ENCODE measurements at places on chromosomes 1 and 21.

DNA sequence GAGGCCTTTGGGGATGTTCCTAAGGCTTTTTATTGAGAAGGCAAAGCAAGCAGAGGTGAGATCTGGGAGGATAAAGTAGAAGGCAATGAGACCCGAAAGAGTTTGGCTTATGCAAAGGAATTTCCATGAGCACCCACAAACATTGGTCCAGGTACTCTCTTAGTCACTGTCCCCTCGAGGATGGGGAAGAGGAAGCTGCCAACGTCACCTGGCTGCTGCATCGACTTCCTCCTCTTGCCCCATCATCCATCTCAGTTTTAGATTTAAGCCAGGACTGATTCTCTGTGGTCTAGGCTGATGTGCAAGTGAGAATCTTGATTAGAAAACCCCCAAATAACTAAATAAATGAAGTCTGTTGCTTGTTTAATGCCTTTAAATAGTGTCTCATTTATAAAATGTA lies 28.7 kb downstream of the RUNX1 start:
- DNase-seq, result no peak

DNA sequence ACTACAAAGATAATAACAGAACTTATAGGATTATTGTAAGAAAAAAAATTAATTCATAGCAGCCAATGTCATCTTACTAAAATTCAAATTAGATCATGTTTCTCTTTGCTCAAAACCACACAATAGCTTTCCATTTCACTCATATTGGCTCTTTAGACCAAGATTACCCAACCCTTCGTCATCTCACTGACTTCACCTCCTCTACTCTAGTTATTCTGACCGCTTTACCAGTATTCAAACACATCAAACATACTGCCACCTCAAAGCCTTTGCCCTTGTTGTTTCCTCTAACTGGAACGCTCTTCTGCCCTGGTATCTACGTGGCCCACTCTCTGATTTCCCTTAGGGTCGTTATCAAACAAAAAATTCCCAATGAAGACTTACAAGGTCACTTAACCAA lies 1.7 kb downstream of the ANGPTL3 start:
- DNase-seq, result no peak

- DNase-seq, result no peak
These were observed 59.5 kb downstream of the KCNN3 start for GRCh38 chr1:154810571-154810970.

DNA sequence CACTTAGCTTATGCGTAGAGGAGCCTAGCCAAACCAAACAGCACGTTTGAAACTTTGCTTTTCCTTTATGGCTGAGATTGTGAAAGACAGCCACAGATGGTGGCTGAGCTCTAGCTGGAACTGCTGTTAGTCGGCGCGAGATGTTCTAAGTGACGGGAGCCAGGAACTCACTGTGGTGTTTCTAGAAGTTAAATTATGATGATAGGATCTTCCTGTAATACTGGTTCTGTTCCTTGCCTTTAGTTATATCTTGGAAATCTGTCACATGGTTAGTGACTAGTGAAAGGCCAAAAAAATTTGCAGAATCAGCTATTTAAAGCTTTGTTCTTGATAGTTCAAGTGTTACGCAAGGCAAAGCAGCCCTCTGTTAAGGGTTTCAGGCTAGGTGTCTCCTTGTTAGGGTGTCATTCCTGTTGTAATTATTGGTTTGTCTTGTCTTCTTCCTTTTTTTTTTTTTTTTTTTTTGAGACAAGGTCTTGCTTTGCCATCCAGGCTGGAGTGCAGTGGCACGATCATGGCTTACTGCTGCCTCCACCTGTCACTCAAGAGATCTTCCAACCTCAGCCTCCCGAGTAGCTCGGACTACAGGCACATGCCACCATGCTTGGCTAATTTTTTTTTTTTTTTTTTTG lies 22.6 kb downstream of the AK4 start:
- no peak for DNase-seq

DNA sequence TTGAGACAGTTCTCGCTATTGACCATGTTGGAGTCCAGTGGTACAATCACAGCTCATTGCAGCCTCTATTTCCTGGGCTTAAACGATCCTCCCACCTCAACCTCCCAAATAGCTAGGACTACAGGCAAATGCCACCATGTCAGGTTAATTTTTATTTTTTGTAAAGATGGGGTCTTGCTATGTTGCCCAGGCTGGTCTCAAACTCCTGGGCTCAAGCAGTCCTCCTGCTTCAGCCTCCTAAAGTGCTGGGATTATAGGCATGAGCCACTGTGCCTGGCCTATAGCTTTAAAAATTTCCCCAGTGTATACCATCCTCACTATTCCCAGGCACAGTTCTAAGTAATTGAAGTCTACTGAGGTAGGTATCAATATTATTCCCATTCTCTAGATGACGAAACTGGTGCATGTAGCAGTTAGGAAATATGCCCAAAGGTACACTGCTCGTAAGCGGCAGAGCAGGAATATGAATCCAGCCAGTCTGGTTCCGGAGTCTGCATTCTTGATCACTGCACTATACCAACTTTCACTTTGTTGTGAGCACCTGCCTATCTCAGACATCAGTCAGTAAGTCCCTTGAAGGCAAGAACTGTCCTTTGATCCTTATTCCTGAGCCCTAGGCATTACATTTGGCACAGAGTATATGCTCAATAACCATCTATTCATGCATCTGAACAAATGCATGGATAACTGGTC lies 11.5 kb upstream of the SRP9 start:
- DNase-seq, result no peak

DNA sequence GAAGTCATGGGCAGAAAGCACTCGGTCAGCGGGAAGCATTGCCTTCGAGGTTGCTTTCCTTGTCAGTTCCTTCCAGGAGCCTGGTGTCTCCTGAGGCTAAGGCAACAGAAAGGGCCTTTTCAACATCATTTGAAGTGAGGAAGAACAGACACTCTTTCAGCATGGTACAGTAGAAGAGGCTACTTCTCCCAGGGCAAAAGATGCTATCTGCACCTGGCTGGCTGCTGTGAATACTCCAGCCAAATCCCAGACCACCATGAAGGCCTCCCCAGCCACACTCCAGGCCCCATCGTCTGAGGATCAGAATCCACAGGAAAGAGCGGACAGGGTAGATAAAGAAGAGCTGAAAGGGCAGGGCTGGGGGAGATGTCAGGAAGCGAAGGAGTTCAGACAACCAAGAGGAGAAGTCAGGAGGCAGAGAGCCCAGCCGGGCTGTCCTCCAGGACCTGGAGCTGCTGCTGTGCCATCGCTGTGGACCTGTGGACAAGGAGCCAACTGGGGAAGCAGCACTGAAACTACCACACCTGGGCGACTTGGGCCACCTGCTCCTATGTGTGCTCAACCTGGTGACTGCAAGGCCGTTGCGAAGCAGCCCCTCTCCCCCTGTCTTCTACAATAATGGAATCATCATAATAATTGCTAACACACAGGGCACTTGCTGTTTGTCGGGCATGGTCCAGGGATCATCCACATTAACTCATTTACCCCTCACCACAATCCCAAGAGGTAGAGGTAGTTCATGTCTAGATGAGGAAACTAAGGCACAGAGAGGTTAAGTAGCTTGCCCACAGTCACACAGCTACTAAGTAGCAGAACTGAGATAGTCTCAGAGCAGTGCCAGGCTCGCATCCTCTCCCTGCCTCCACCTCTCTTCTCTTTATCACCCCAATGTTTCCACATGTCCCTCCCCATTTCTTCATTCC lies 88.0 kb upstream of the ZBTB40 start:
- DNase-seq, result no peak

DNA sequence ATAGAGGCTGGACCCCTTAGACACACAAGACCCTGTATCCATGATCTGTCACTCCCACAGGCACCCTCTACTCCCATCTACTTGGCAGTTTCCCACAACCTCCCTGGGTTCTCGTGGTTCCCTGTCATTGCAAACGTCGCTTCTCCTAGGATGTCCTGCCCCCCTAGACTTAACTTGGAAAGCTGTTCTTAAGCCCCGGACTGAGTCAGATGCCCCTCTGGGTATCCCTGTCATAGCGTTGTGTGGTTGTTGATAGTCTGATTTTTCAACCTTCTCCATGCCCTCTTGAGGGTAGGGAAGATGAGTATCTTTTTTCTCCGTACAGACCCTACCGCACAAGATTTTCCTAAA lies 11.8 kb downstream of the RCC1 start:
- no peak for DNase-seq

DNA sequence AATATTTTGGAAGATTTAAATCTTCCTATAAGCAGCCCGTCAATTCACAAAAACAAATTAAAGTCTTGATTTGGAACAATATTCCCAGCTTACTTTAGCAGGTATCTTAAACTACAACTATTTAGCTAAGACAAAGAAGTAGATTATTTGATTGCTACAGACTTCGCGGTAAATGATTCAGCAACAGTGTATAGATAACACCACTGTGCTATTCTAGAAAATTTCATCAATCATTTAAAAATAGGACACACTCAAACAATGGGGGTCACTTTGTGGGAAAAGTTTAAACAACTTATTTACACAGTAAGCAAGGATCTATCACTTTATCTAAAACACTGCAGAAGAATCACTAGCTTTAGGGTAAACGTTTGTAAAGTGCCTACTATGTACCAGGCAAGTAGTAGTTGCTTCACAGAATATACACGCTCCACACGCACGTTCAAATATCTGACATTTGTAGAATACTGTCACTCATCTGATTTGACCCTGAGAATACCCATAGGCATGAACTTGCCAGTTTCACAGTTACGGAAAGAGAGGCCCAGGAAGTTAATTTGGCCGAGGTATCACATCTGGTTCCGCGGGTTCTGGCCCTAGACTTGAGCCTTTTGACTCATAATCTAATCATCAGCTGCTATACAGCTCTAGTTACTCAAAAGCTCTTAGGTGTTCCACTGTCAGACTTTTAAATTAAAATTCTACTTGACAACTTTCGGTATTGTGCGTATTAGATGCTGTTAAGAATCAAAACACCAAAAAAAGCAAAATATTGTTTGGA lies 876 bp downstream of the DENND2C start:
- DNase-seq, result no peak

DNA sequence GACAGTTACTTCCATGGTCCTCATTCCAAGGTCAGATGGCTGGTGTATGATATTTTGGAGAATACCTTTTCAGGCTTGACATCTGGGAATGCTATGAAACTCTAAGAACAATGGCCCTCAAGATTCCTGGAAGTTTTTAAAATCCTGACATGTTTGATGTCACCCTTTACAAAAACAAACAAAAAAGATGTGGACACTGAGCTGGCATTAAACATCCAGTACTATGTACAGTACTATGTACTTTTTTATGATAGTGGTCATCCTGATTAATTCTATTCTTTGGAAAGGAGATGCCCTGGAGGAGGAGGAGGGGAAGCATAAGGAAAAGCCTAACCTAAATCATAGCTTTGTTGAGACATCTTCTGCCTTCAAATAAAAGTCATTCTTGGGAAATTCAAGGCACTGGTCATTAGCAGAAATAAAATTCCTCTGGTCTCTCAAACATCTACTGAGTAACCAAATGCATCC lies 235.4 kb downstream of the HMCN1 start:
- no peak for DNase-seq

DNA sequence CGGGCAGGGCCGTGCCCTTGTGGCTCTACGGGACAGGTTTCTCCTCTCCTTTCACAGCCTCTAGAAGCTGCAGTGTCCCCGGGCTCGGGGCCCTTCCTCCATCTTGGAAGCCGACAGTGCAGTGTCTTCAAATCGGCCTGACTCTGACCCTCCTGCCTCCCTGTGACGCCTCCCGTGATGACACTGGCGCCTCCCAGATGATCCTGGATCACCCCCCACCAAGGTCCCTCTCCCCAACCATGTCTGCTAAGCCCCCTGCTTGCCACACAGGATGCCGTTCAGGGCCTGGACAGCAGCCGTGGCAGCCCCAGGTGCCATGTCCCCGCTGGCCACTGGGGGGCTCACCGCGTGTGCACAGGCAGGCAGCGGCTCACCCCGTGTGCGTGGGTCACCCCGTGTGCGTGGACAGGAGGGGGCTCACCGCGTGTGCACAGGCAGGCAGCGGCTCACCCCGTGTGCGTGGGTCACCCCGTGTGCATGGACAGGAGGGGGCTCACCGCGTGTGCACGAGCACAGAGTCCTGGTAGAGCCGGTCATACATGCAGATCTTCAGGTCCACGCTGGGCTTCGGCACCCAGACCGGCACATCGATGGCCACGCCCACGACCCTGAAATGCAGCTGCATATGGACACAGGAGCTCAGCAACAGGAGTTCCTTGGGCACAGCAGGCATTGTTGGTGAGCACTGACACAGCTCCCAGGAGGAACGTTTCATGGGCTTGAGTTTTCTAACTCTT lies 24.9 kb upstream of the TMEM52 start:
- peak; percentile 83 for DNase-seq

GRCh38 chr1:30642391-30643120 lies 80.8 kb downstream of the MATN1 start:
- no peak for DNase-seq

DNA sequence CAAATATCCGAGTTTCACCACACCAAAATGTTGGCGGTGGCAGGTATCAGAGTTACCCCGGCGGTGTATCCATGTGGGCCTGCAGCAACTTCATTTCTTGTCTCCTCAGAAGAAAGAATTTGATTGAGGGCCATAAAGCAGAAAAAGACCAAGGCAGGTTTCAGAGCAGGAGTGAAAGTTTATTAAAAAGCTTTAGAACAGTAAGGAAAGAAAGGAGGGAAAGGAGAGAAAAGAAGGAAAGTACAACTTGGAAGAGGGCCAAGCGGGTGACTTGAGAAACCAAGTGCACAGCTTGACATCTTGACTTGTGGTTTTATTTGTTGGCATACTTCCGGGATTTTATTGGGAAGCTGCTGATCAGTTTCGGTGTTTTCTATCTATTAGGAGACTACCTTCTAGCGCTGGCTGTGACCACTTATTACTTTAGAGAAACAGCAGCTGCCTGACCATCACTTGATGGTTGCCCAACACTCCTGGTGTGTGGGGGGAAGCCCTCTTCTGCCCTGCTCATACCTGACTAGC lies 75.5 kb upstream of the RAB3GAP2 start:
- no peak for DNase-seq

- DNase-seq, result no peak
These were observed 2.2 kb downstream of the NUDC start for GRCh38 chr1:26923711-26924110.

DNA sequence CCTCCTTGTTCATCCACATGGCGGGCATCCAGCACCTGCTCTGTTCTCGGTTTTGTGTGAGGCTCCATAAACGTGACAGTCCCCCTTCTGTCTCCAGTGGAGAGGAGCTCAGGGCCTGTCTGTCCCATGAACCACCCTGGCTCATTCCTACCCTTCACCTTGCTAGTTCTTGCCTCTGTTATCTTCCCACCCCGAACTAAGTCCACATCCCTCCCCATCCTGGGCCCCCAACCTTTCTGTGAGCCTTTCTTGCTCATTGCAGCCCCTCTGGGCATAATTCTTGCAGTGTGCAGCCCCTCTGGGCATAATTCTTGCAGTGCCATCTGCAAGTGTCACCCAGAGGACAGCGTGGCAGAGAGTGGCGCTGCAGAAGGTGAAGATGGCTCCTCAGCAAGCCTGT lies 216.7 kb upstream of the TMEM51 start:
- DNase-seq, result no peak
